ENCODE measurements at places on chromosomes 2 and 18.

DNA sequence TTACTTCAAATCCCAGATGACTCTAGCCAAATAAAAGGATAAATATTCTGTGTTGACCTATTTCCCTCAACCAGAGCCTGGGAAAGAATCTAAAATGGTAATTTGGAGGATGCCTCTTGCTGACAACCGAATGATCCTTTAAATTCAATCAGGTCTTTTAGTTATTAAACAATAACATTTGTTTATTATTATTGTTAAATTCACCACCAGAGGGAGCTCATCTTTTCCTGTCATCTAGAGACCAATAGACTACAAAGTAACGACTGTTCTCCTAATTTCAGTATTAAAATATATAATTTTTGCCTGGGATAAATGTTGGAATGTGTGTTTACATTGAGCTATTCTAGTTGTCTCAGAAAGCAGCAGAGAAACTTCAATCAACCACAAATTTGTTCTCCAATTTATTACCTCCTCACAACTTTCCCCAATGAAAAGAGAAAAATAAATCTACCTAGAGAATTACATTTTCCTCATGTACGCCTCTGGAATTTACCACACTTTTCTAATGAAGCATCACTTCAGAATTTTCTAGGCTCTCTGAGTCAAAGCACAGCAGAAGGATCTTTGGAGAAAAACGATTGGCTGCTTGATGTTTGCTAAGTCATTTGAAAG lies 142.7 kb downstream of the SCG2 start:
- DNase-seq = no peak

DNA sequence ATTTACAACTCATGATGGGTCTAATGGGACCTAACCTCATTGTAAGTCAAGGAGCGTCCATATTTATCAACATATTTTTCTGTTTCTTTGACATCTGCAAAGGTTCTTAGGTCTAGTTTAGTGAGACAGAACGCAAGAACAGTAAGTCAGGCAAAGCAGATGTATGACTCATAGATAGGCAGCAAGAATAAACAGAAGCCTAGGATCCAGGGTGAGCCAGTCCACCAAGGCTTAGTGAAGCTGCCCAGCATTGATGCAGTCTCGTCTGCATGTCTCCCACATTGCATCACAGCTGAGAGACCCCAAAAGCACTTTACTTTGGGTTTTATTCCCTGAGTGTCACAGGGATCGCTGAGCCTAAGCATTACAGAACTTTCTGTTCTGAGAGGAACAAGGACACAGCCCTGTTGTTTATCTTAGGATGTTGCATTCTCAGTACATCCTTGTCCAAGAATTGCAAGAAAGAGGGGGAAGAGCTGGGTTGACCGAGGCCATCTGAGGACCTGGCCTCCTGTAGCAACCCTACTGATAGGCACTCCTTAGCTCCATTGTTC lies 29.6 kb upstream of the TMEM177 start:
- DNase-seq = no peak

DNA sequence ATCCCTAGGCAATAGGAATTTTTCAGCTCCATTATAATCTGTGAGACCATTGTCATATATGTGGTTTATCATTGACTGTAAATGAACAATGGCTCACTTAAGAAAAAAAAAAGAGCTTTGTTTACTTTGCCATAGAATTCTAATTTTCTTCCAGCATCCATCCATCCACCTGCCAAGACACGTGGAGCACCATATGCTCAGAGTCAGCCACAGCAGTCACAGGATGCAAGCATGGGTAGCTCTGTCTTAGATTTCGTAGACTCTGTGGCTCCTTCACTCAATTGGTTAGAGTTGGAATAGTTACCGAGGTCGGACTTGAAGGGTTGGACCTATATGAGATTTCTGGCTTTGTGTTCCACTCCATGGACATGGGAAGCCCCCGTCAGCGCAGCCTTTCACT lies 75.6 kb downstream of the COA5 start:
- no peak for DNase-seq

DNA sequence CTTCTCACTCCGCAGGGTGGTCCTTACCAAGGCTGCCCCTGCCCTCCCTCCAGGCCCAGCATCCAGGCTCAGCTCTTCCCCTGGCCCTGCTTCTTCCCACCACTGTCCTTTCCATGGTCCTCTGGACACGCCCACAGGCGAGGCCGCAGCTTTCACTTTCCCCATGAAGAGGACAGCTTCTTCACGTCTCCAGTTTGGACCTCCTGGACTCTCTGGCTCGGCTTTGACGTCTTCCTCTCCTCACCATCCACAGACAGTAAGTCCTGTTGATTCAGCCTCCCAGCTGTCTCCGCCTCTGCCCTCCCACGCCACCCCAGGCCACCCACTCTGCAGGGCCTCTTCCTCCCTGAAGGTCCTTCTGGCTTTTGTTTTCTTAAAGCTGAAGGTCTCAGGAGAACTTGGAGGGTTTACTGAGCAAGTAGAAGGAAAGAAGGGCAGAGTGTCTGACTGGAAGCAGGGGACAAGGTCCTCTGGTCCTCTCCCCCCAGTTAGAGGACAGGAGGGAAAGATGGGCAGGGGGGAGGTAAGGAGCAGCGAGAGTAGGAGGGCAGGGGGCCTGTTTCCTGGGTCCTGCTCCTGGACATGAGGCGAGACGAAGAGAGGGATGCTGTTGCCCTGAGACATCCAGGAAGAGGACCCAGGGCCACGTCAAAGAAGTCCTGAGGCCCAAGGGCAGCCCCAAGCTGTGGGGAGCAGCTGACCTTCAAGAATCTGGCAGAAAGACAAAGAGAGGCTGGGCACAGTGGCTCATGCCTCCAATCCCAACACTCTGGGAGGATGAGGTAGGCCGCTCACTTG lies 24.7 kb upstream of the NMUR1 start:
- DNase-seq = no peak

DNA sequence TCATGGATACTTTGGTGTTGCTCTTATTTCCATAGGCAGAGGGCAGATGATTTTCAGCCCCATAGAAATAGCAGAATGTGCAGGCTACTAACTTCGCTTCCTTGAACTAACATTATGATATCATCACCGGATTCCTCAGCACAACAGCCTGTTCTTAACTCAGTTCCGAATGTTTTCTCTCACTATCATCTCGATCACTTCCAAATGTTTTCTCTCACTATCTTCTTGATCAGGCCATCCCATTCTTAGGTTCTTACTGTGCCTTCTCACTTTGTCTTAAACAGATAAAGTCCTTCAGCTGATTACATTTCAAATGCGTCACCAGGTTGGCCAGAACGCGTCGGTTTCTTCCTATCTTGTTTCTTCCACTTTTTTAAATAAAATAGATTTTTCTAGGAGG lies 11.4 kb upstream of the MBD2 start:
- DNase-seq = no peak

GRCh38 chr2:100045000-100045399 lies 97.4 kb downstream of the AFF3 start:
- DNase-seq = no peak

GRCh38 chr18:79397247-79397829 lies 1.6 kb downstream of the NFATC1 start:
- DNase-seq = no peak

GRCh38 chr2:222289278-222290160 lies 9.3 kb downstream of the PAX3 start:
- DNase-seq = no peak

DNA sequence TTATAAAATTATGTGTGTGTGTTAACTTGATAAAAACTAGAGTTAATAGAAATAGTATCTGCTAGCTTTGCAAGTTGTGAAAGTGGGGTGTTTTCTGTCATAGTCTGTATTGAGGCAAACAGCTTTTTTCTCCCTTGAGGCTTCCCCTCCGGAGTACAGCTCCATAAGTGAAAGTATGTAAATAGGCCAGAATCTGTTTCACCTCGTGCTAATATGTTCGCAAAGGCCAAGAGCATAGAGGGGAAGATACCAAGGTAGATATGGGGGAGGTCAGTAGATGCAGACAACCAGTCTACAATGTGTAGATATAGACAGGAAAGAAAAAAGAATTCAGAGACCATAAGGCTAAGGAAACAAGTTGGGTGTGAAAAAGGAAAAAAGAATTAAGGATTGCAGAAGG lies 72.9 kb downstream of the PTRHD1 start:
- DNase-seq = no peak

DNA sequence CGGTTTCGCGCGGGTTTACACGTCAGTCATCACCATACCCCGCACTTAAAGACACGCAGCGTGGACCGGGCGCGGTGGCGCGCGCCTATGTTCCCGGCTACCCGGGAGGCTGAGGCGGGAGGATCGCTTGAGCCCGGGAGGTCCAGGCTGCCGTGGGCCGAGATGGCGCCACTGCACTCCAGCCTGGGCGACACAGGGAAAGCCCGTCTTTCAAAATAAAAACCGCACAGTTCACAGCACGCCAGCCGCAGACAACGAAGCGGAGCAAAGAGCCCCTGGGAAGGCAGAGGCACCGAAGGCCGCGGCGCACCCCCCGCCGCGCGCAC lies 328 bp downstream of the DTYMK start:
- no peak for DNase-seq

- no peak for DNase-seq
These were observed 13.8 kb downstream of the FAM210A start for GRCh38 chr18:13712400-13713131.

DNA sequence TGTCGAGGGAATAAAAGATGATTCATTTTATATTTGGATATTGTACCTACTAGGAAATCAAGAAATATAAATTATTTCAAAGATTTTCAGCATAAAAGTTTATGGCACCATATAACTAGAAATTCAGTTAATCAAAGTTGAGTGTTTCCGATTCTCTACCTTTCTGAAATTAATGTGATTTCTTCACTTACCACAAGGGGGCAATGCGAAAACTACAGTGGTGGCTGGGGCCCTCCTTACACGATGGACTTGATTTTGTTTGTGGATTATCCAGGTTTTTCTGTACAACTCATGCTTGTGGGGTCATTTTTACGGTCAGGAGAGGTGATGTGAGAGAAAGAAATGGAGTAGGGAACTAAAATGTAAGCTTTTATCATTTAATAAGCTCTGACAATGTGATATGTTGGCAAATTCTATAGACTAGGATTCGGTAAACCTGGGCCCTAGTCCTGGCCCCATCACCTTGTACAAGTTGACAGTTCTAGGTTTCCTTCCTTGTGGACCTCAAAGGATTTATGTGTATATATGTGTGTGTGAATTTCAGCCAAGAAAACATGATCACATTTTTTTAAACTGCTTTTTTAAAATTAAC lies 47.6 kb downstream of the G6PC2 start:
- peak; percentile 5 for DNase-seq

- no peak for DNase-seq
These were observed at the start of gene MAB21L4 for GRCh38 chr2:240895656-240896388. Gene MAB21L4, minus strand, starts transcription at chr2:240896156. Its CDS starts 159 bp downstream, at chr2:240895997.

GRCh38 chr2:98669675-98670074 lies 61.3 kb downstream of the MGAT4A start:
- DNase-seq = no peak

GRCh38 chr2:36203366-36203765 lies 152.2 kb upstream of the CRIM1 start:
- no peak for DNase-seq

DNA sequence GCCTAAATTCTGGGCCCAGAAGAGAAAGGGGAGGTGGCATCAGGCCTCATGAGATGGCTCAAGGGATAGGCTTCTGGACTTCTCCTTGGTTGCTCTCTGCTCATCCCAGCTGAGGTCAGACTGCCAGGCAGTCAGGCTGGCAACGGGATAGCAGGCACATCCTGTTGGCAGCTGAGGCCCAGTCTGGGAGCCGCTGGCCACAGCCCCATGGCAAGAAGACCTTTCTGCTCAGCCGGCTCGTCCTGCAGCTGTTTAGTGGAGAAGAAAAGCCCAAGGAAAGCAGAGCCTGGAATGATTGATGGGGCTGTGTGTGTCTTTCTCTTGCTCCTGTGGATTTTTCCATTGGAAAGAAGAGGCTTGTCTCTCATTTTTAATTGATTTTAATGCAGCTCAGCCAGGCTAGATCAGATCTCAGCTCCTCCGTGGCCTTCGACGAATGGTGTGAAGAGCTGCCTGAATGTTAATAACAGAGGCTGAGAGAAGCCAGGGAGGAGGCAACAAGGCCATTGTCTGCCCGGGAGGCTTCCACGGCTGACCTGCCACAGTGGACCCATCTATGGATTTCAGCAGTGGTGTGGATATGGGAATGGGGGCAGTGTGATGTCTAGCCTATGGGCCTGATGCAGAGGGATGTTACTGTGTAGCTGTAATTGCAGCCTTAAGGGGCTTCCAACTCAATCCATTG lies 99.5 kb downstream of the HS1BP3 start:
- no peak for DNase-seq

DNA sequence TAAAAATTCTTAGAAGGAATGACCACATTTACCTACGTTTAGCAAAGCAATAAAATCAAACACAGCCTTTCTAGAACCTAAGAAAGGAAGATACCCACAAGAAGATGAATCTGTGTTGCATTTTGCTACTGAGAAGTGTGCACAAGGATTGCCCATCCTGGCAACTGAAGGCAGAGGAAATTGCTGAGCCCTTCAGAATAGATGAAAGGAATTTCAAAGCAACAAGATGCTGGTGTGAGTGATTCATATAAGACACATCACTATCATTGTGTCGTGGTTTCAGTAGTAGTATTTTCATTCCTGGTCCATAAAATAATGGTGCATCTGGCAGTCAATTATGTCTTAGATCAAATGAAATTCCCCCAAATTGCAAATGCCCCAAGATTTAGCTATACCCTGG lies 48.4 kb upstream of the ANKRD44 start:
- no peak for DNase-seq

- no peak for DNase-seq
These were observed 31.9 kb downstream of the KIDINS220 start for GRCh38 chr2:8805278-8806210.

DNA sequence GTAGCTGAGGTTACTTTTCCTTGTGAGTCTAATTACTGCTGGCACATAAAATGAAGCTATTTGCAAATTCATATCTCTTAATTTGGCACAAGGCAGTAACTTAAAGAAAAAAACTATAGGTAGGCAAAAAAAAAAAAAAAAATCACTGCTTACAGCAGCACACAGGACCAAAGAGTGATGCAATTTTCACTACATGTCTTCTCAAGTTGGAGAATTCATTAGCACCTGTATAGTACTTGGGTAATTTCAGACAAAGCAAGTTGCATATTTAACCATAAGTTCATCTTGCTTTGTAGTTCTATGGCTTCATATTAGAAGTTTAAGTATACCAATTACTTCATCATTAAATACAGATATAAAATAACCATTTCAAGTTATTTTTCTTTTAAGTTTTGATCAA lies 33.7 kb upstream of the RBBP8 start:
- DNase-seq = no peak

- DNase-seq = no peak
These were observed 9.4 kb downstream of the RAMP1 start for GRCh38 chr2:237868631-237869342.

Data from activated CD4-positive, alpha-beta T cell treated with anti-CD3 and anti-CD28 coated beads for 4 hours (primary cell).